ENCODE measurements at places on chromosomes 1 and 21. TPM values are rescaled to one million over a fixed set of nuclear protein-coding genes. Genes with fewer than 3 reads are reported as not detected.
A peak's percentile ranks its signal among the peaks of the same experiment; 100 is the strongest.

DNA sequence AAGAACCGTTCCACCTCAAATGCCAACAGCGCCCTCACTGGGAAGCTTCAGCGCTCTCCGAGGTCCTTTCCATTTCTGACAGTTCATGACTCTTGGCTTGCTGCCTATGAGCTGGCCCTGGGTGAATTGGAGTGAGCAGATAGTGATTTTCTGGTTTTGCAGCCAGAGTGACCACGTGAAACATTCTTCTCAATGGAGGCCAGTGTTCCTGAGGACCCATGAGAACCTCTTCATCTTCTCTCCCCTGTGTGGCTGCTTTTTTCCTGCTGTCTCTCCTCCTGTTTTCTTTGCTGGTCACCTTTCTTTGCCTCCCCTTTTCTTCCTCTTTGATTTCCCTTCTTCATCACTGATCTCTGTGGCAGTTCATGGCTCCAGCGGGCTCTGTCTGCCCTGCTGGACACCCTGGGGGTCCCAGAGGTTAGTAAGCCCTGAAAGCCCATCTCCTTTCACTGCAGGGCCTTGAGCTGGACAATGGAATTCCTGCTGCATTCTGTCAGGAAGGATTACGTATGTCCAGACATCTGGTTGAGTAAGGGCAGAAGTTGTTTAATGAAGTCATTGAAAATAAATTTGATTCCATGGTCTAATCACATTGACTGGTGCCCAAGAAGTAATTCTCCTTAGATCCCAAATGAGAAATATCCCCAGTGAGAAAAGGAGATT, 29.9 kb downstream of the VASH2 start:
- no peaks in the 10 kb centered on the region for H3K27me3 ChIP-seq
- DNase-seq: peak; percentile 11
- peaks cover 65% of the 10 kb centered on the region for H3K4me1 ChIP-seq
- no peak overlapping the region for H3K27ac ChIP-seq

Gene FCRL1
- not detected for total RNA-seq

GRCh38 chr1:96918406-96918805, 196.8 kb downstream of the PTBP2 start:
- no peak overlapping the region for H3K4me3 ChIP-seq
- no peak overlapping the region for H3K27ac ChIP-seq
- no peaks in the 10 kb centered on the region for H3K36me3 ChIP-seq
- H3K4me1 ChIP-seq: no peaks in the 10 kb centered on the region

Gene TAL1
- total RNA-seq: not detected

Gene GSTM5
- not detected for total RNA-seq

Gene PLA2G4A
- 2.0 TPM for total RNA-seq

DNA sequence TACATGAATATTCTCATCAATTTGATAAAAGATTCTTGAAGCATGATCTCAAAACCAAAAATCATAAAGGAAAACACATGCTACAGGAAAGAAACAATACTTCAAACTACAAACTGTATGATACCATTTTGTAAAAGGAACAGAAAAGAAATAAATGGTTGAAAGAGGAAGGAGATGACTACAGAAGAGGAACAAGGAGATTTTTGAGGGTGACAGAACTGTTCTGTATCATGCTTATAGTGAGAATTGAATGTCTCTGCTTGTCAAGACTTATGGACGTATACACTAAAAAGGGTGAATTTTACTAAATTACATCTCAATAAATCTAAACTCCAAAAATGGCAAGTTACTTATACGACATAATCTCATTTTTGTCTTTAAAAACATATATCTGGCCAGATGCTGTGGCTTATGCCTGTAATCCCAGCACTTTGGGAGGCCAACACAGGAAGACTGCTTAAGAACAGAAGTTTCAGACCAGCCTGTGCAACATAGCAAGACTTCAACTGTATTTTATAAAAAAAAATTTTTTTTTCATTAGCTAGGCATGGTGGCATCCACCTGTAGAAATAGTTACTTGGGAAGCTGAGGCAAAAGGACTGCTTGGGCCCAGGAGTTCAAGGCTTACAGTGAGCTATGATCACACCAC, 125.4 kb downstream of the EIF4G3 start:
- H3K27me3 ChIP-seq: no peaks in the 10 kb centered on the region
- H3K4me1 ChIP-seq: no peaks in the 10 kb centered on the region
- H3K4me3 ChIP-seq: no peak overlapping the region
- H3K27ac ChIP-seq: no peak overlapping the region
- peaks cover 13% of the 10 kb centered on the region for H3K36me3 ChIP-seq

DNA sequence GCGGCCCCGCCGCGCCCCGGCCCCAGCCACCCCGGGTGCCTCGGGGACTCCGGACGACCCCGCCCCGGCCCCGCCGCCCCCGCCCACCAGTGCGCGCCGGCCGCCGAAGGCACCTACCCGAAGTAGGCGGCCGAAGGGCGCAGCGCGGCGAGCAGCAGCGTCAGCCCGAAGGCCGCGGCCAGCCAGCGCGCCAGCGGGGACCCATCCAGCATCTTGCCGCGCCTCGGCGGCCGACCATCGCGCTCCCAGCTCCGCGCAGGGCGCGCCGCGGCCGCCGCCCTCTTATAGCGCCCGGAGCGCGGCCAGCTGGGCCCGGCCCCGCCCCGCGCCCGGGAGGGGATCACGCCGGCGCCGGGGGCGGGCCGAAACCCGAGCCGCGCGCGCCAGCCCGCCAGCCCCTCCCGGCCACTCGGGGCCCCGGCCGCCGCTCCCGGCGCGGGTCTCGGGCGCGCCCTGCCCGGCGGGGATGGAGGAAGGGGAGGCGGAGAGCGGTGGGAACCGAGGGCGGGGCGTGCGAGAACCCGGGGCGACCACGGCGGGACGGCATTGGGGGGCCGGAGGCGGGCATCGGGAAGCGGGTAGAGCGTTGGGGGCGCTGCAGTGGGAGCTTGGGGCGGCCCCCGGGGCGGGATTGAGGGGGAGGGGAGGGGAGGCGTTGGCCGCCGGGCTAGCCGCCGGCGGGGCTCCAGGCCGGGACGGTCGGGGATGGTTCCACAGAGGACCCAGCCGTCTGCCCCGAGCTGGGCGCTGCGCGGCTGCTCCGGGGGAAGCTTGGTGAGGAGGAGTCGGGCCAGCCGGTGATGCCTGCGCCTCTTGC, at the start of gene WNT9A:
TSS of gene WNT9A (minus strand) at position 257 of the 817 bp plus-strand sequence. CDS start at position 212, 45 bp downstream.
- peaks cover 10% of the 10 kb centered on the region for H3K4me1 ChIP-seq
- H3K36me3 ChIP-seq: no peaks in the 10 kb centered on the region
- peak within 1 kb of the TSS; percentile 61 for H3K4me3 ChIP-seq
- peak; percentile 39 for DNase-seq

- H3K36me3 ChIP-seq: no peaks in the 10 kb centered on the region
- H3K27ac ChIP-seq: no peak overlapping the region
- H3K4me3 ChIP-seq: no peak overlapping the region
These were observed 1.0 kb downstream of the RD3 start for GRCh38 chr1:211490821-211491415.

Gene LRRC38
- total RNA-seq: not detected

Gene CCDC24
- 1.3 TPM for total RNA-seq

Gene CLDN8
- total RNA-seq: not detected

Gene KRTAP21-3
- total RNA-seq: not detected

DNA sequence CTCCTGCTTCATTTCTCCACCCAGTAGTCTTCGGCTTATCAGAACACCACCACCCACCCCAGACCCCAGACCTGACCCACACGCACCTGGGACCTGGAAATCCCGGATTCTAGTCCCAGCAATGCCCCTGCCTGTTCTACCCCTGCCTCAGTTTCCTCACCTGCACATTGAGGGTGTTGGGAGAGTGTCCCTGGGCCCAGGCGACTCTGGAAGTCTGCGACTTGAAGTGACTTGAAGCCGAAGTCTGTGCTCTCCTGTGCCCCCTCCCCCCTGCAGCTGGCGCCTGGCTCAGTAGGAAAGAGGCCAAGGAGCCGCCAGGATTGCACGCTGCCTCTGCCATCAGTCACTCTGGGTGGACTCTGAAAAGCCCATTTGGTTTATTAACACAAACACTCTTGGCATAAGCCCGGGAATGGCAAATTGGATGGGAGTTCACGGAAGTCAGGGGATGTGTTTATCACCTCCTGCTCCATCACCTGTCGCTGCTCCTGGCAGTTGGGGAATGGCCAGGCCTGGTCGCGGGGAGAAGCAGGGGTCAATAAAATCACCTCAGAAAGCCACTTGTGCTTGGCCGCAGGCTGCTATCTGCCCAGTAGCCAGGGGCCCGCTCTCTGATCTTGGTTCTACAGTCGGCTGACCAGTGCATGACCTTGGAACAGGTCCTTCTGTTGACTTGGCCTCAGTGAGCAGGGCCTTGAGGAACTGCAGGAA, 132.7 kb downstream of the ACTL8 start:
- no peaks in the 10 kb centered on the region for H3K4me1 ChIP-seq
- no peak for DNase-seq
- H3K4me3 ChIP-seq: no peak overlapping the region
- H3K36me3 ChIP-seq: no peaks in the 10 kb centered on the region
- no peaks in the 10 kb centered on the region for H3K27me3 ChIP-seq

GRCh38 chr1:119743776-119744597, 24.7 kb downstream of the HMGCS2 start:
- peaks cover 12% of the 10 kb centered on the region for H3K4me1 ChIP-seq
- H3K36me3 ChIP-seq: peaks cover 10% of the 10 kb centered on the region
- peak; percentile 64 for DNase-seq
- H3K27me3 ChIP-seq: peaks cover 3% of the 10 kb centered on the region
- H3K4me3 ChIP-seq: no peak overlapping the region

GRCh38 chr1:160675641-160676410, 29.0 kb upstream of the SLAMF1 start:
- peak overlapping the region; percentile 10 for H3K4me3 ChIP-seq
- DNase-seq: peak; percentile 90
- H3K27me3 ChIP-seq: no peaks in the 10 kb centered on the region
- H3K27ac ChIP-seq: peak overlapping the region; percentile 58
- H3K36me3 ChIP-seq: peaks cover 46% of the 10 kb centered on the region
- peaks cover 37% of the 10 kb centered on the region for H3K4me1 ChIP-seq

- no peak for DNase-seq
- H3K4me1 ChIP-seq: peaks cover 6% of the 10 kb centered on the region
- no peak overlapping the region for H3K4me3 ChIP-seq
- no peaks in the 10 kb centered on the region for H3K36me3 ChIP-seq
- H3K27ac ChIP-seq: no peak overlapping the region
- no peaks in the 10 kb centered on the region for H3K27me3 ChIP-seq
These were observed 195.5 kb downstream of the ADSS2 start for GRCh38 chr1:244256086-244256676.

DNA sequence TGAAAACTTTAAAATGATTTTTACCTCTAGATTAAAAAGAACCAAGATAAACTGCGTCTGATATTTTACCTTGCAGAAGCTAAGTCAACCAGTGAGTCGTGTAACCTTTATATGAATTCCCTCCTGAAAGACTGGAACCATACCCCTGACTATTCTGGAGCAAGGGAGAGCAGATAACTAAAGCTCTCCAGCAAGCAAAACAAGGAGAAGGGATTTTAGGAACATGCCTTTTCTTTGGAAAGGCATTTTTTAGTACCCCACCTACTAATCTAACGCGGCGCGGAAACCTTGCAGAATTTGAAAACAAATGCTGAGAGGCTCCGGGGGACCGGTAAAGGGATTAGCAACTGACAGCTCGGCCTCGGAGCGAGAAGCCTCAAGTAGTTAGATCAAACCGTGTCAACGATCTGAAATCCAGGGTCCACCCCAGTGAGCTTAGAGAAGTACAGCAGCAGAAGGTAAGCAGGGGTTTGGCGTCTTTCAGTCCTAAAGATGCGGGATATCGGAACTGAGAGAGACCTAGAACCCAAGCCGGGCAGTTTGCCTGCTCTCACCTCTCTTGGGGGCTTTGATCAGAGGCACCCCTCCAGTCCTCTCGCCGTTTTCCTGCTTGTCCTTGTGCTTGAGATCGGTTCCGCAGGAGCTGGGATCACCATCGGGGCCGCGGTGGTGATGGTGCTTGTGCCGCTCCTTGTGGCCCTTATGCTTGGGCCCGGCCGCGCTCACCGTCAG, 954 bp downstream of the RSBN1 start:
- H3K36me3 ChIP-seq: peaks cover 32% of the 10 kb centered on the region
- no peak for DNase-seq
- H3K4me3 ChIP-seq: peak overlapping the region; percentile 83
- peak overlapping the region; percentile 92 for H3K27ac ChIP-seq

GRCh38 chr1:227298512-227299240, 19.6 kb downstream of the CDC42BPA start:
- no peak overlapping the region for H3K4me3 ChIP-seq
- H3K27ac ChIP-seq: no peak overlapping the region
- H3K4me1 ChIP-seq: peaks cover 2% of the 10 kb centered on the region
- DNase-seq: no peak
- peaks cover 38% of the 10 kb centered on the region for H3K27me3 ChIP-seq
- H3K36me3 ChIP-seq: no peaks in the 10 kb centered on the region

Gene EPHA8
- not detected for total RNA-seq

Gene ARL8A
- total RNA-seq: 68.9 TPM

- no peaks in the 10 kb centered on the region for H3K36me3 ChIP-seq
- H3K27me3 ChIP-seq: no peaks in the 10 kb centered on the region
- no peak for DNase-seq
- H3K4me3 ChIP-seq: no peak overlapping the region
- no peaks in the 10 kb centered on the region for H3K4me1 ChIP-seq
These were observed 40.6 kb upstream of the CD46 start for GRCh38 chr1:207711285-207711684.

DNA sequence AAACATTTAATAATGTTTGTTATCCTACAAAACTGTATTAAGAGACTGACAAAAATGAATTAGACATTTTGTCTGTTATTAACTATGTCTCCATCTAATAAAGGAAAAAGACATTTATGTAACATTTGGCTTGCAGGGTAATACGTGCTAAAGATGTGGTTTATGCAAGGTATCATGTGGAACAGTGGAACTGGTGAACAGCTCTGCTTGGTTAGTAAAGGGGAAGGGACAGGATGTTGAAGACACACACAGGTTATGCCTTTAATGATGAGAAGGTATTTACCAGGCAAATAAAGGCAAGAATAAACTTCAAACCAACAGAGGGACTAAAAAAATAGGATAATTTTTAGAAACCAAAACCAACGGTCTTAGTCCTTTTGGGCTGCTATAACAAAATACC, 93.1 kb downstream of the UCHL5 start:
- no peaks in the 10 kb centered on the region for H3K36me3 ChIP-seq
- H3K4me1 ChIP-seq: peaks cover 5% of the 10 kb centered on the region
- no peak overlapping the region for H3K27ac ChIP-seq
- no peaks in the 10 kb centered on the region for H3K27me3 ChIP-seq

Gene SUMO3
- total RNA-seq: 86.1 TPM

DNA sequence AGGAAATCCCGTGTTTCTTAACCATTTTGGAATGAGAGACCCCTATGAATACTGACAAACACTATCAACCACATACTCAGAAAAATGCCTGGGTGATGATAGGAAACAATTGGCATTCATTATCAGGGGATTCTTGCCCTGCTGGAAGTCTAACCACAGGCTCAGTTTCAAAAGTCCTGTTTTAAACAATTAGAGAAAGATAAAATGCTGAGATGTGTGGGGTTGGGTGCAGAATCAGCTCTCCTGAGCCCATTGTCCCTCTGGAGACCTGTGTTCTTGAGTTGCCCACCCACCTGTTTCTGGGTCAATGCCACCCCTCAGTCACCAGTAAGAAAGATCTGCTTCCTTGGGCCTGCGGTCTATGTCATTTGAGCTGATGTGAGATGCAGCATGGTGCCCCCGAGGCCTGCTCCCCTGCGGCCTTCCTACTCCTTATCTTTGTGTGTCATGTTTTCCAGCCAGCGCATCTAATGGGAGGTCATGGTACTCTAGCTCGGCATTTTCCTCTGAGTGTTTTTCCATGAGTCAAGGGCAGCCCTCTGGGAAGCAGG, 130.3 kb upstream of the PLXNA2 start:
- DNase-seq: no peak
- no peak overlapping the region for H3K27ac ChIP-seq
- H3K27me3 ChIP-seq: peaks cover 12% of the 10 kb centered on the region
- no peak overlapping the region for H3K4me3 ChIP-seq
- H3K36me3 ChIP-seq: no peaks in the 10 kb centered on the region
- H3K4me1 ChIP-seq: no peaks in the 10 kb centered on the region
